A673 (cell line): ENCODE measurements at places on chromosomes 5 and 9. TPM values are rescaled to one million over a fixed set of nuclear protein-coding genes. Genes with fewer than 3 reads are reported as not detected.

Gene C5orf34
- total RNA-seq: 15.0 and 17.0 TPM in 2 replicates

DNA sequence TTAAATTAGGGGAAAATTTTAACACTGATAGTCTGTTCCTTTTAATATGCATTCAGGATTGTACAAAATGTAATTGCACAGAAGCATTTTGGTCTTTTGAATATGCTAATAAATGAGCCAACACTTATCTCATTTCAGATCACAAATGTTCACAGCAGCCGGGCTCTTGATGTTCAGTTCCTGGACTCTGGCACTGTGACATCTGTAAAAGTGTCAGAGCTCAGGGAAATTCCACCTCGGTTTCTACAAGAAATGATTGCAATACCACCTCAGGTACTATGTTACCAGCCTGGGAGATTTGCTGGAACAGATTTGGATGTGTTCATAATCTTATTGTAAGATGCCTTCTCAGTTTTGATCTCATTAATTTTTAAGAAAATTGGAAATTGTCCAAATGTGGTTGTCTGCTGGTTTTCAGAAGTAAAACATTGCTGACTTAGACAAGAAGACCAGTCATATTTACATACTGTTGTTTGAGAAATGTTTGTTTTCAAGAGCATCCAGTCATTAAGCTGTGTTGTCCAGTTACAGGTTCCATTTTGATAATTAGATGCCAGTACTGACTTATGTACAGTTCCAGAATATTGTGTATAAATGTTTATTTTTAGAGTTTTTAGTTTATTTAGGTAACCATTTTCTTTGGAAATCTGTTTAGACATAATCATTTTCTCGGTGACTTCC lies 23.0 kb upstream of the TMOD1 start:
- DNase-seq: no peak

Gene SPATA31E1
- total RNA-seq: not detected in 2 replicates

Gene MVB12B
- 12.3 and 17.9 TPM in 2 replicates for total RNA-seq

- DNase-seq: no peak
Observed at GRCh38 chr5:159837860-159838259, 78.4 kb upstream of the ADRA1B start.

- DNase-seq: peak; percentile 41
Observed at GRCh38 chr9:34578241-34579103, 11.1 kb downstream of the CNTFR start.

GRCh38 chr9:92770360-92770995 lies 5.8 kb upstream of the BICD2 start:
- DNase-seq: peak; percentile 49

Gene PLPP1
- 6.7 and 10.5 TPM in 2 replicates for total RNA-seq

- peak; percentile 62 for DNase-seq
Observed at GRCh38 chr9:32589083-32589723, 16.2 kb upstream of the NDUFB6 start.
